Fibroblast of skin of right quadriceps (primary cell): ENCODE measurements at places on chromosomes 12 and 14.

DNA sequence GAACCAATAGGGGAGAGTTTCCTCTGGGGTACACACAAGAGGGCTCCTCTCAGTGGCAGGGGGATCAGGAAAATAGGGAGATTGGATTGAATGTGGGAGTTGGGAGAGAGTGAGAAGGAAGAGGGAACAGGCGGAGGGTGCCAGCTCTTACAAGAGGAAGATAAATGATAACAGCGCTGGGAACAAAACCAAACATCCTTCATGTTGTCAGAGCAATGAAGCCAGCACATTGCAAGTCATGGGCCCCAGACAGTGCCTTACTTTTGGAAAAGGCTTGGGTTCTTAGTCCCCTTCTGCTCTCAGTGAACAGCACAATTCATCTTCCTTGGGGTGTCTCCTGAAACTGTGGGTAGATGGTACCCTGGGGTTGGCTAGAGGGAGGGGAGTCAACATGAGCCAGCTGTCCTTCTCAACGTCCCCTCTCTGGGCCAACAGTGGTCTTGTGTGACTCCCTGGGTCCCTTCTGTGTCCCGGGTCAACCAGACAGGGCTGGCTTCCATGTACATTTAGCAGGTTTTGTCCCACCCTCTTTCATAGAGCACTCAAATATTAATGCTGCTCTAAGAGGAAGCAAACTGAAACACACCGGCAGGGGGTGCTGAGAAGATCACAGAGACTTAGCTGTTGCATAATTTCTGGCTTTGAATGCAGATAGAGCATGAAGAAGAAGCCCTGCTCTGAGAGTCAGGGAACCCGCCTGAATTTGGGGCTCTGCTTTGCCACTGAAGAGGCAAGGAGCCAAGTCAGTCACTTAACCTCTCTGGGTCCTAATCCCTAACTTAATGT is 138.5 kb downstream of the ESRRB start:
- no peak for DNase-seq

DNA sequence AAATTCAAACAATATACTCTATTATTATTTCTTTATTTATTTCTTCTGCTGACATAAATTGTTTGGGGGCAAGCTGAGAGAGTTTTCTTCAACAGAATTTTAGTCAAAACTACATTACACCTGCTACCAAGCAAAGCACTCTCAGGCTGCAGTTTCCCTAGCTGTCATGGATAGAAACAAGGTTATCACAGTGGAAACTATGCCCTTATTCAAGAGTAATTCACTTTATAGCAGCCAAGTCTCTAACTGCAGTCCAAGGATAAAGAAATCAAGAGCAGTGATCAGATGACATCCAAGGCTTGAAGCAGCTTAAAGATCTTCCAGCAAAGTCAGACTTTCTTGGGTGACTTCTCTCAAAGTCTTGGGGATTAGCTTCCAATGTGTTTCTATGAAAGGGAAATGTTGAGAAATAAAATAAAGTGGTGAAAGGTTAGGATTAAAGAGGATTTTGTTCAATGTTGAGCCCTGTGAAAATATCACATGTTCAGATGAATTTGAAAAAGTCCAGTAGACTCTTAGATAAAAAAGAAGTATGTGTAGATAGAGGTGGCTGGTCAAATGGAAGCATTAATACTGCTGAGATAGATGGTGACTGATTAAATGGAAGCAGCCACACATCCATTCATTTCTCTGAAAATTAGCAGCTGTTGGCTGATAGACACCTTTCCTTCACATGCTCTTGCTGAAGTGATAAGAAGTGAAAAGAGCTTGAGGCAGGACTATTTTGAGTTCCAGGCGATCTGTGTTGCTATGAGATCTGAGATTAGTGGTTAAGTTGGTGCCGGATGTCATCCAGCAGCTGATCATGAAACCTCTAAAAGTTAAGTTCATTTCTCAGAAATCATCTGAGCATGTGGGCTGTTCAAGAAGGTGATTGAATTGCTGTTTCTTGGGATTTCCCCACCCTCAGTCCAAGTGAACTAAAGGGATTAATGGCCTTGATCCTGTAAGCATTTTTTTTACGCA is 257.8 kb upstream of the BTG1 start:
- no peak for DNase-seq

- no peak for DNase-seq
These were observed 3.1 kb downstream of the YAF2 start for GRCh38 chr12:42234970-42235369.

DNA sequence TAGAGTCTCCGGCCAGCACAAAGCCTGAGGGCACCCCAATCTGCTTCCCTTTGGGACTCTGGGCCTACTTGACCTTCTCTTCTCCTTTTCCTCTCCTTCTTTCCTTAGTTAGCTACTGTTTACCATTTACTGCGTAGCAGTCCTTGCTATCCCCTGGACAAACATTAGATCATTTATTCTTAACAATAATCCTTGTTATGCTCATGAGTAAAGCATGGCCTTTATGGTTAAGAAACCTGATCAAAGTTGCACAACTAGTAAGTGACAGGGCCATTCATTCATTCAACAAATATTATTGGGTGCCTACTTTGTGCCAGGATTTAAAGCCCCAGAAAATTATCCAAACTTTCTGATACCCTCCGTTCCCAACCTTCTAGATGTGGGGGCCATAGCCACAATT is 3.2 kb upstream of the HDAC7 start:
- DNase-seq, result no peak

- peak; percentile 71 for DNase-seq
These were observed 100.3 kb downstream of the LIN7A start for GRCh38 chr12:80837342-80837978.

DNA sequence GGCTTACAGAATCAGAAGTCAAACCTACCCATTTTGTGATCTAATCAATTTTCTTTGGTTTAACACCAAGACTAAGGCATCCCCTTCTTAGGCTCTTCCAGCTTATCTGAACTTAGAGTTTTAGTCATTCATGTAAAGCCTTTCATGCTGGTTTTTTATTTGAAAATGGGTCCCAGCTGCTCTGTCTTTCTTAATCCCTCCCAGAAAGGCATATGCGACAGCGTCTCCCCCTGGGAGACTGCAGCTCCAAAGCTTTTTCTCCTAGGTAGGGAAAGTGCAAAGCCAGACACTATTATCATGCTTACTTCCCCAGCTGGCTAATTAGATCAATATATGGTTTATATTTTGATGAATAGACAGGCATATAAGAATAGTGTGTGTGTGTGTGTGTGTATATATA is 96.6 kb upstream of the E2F7 start:
- DNase-seq, result no peak

- peak; percentile 27 for DNase-seq
These were observed 208.5 kb downstream of the C12orf50 start for GRCh38 chr12:87820524-87821202.

- DNase-seq, result no peak
These were observed 28.0 kb downstream of the ITGA7 start for GRCh38 chr12:55679691-55680090.

- no peak for DNase-seq
These were observed 9.6 kb downstream of the RPS6KL1 start for GRCh38 chr14:74913393-74913910.

- DNase-seq, result no peak
These were observed 117.3 kb upstream of the COCH start for GRCh38 chr14:30757082-30757481.

GRCh38 chr12:19036673-19037357 is 92.7 kb upstream of the PLEKHA5 start:
- no peak for DNase-seq

DNA sequence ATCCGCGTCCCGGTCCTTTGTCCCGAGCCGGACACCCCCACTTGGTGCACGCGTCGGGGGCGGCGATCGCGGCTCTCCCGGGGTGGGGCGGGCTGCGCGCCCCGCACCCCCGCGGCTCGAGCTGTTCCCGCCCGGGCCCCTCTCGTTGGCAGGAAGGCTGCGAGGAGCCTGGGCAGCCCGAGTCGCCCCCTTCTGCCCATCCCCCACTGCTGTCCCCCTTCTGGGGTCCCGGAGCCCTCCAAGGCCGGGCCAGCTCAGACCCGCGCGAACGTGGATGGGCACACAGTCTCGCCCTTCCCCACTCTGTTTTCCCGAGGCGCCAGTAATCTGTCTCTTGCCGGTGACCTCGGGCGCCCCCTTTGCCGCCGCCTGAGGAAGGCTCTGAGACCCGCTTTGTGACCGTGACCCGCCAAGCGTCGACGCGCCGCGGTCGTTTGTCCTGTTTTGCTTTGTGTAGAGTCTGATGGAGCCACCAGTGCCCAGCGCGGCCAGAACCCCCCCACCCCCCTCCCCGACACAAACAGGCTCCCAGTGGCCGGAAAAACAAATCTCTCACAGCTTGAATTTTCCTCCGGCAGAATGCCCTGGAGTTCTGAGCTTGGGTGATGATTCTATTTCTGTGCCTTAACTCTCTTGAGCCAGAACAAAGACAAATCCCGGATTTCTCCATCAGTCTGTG is 610 bp downstream of the C14orf132 start:
- DNase-seq, result no peak

- DNase-seq, result no peak
These were observed 19.5 kb downstream of the RPS29 start for GRCh38 chr14:49566714-49567113.

GRCh38 chr12:58248599-58248998 is 307.2 kb downstream of the ATP23 start:
- no peak for DNase-seq

- DNase-seq, result no peak
These were observed 923.4 kb downstream of the NRXN3 start for GRCh38 chr14:79093531-79093930.

- DNase-seq, result no peak
These were observed 63.1 kb upstream of the VASH1 start for GRCh38 chr14:76698191-76698590.

DNA sequence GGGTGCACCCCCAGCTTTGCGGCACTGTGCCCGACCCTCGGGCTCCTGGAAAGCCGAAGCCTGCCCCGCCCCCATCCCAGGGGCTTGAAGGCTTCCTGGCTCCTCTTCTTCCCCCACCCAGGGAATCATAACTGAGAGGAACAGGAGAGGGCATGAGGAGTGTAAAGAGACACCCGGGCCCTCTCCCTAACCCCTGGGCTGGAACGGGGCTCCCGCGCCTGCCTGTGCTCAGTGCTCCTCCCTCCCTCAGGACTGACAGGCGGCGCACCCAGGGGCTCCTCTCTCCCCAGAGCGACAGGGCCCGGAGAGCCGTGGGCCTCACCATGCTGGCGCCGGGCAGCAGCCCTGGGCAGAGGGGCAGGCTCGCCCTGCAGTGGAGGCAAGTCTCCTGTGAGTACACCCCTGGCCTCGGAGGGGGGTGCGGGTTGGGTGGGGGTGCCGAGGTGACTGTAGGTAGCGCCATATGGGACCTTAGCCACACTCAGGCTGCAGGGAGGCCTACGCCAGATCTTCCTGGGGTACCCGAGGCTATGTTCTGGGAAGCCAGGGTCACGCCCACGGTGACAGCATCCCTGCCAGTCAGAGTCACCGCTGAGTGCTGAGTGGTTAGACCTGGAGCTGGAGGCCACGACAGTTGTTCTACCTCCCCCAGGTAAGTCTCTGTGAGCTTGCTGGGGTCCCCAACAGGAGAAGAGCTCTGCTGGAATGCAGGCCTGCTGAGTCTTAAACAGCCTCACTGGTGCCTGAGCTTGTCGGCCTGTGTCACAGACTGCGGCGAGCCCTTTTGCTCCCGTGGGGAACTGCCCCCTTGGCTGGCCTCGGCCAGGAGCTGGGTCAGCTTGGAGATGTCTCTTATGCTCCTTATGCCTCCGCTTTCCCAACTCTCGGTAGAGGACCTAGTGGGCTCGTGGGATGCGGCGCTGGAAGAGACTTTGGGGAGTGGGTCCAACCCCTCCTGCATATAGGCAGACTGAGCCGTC is 7.8 kb downstream of the LRTM2 start:
- no peak for DNase-seq

DNA sequence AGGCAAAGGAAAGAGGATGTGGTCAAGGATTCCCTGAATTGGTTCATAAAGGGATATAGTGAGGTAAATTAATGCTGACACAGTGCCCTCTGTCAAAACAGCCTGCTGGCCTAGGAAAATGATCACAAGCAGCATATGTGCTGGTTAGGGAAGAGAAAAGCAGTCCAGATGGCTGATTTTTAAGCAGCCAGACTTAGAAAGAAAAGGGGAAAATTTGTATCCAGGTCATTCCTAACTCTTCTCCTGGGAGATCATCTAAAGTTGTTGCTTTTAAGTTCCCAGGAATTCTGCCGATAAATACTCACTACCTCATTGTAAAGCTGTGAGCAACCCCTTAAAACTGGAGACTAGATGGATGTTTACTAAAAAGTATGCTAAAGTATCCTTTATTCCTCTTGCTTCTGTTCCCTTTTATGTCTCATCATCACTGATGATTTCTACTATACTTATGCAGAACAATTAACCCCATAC is 46.4 kb upstream of the CNOT2 start:
- DNase-seq, result peak; percentile 54

GRCh38 chr14:50263321-50263720 is 31.9 kb upstream of the SOS2 start:
- DNase-seq, result no peak

DNA sequence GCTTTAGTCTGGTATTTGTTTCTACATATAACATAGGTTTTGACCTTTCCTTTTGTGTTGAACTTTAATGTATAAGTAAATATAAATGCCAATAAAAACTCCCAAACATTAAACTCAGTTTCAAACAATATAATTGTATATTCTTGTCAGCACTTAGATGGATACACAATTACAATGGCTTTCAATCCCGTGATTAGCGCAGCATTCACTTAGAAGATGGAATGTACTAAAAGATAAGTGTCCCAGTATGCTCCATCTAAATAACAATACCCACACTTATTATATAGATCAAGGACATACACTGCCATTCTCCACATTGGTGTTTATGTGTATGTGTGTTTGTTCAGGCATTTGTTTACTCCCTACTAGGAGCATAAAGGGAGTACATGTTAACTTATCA is 193.1 kb downstream of the SOX5 start:
- no peak for DNase-seq

GRCh38 chr12:93626160-93626559 is 51.0 kb upstream of the CRADD start:
- DNase-seq, result peak; percentile 42

DNA sequence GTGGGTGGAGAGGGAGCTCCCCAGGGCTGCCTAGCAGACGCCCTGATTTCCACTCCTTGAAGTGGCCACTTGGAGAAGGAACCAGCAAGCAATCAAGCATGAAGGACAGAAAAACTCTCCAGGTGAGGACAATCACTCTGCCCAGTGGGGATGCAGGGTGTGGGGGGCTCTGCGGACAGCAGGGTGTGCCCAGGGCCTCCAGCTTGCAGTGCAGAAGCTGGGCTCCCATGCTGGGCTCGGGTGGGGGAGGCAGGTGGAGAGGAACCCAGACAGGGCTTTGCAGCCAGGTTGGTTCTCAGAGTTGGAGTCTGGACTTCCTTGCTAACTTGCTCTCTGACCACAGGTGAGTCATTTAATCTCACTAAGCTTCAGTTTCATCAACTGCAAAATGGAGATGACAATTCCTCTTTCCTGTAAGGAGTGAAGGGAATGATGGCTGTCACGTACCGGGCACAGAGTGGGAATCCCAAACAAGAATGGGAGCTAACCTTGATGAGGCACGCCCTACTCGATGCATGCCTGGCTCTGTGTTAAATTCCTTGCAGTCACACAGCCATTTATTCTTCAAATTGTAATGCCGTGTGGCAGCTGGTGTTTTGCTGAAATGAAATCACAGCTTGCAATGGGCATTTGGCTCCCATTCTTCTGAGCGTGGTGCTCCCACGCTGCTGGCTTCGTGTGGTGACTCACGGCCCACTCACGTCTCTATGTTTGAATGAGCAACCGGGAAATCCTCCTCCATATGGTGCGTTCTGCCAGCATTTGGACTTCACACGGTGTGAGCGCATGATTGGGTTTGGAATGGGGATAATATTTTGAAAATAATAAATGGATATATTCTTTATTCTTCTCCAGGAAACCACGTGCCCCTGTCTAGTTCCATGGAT is 75.2 kb downstream of the PRIMA1 start:
- no peak for DNase-seq

- DNase-seq, result peak; percentile 45
These were observed 7.2 kb downstream of the RBMS2 start for GRCh38 chr12:56528846-56529245.
